Ascending aorta (tissue), 2 donors: ENCODE measurements at places on chromosomes 1 and 21.

GRCh38 chr1:201119206-201120197 lies 7.3 kb upstream of the CACNA1S start:
- no peak for DNase-seq

GRCh38 chr1:32249831-32250525 lies 1.1 kb upstream of the LCK start:
- DNase-seq, result no peak

DNA sequence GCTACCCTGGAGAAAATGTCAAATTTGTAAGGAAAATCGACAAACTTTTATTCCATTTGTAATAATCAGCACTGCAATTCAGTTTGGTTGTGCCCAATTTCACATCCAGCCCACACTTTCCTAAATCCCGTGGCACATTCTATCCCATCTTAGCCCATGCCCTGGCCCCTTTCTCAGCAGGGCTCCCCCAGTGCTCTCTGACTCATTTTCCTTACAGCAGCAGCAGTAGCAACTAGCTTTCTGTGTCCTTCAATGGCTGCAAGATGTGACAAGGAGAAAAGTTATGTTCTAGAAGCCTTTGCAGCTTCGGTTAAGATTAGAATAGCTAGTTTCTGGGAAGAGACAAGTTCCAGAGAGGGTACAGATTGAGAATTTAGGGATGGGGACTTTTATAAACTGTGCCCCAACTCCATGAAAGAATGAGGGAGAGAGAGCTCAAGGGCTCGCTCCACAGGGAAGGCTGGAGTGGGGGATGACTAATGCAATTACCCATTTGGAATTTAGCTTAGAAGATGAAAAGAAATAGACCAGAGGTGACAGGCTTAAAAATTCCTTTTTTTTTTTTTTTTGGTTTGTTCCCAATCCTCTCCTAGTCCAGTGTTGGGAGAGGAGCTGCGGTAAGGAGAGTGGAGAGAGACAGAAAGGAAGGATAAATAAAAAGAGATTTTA lies 47.0 kb upstream of the POU2F1 start:
- no peak for DNase-seq

- no peak for DNase-seq
Measured at GRCh38 chr21:45973475-45974072, 8.0 kb upstream of the COL6A1 start.

- no peak for DNase-seq
Measured at GRCh38 chr21:14901482-14901958, 163.3 kb downstream of the NRIP1 start.
